GM10248 (cell line): ENCODE measurements at places on chromosomes 11 and 22.

DNA sequence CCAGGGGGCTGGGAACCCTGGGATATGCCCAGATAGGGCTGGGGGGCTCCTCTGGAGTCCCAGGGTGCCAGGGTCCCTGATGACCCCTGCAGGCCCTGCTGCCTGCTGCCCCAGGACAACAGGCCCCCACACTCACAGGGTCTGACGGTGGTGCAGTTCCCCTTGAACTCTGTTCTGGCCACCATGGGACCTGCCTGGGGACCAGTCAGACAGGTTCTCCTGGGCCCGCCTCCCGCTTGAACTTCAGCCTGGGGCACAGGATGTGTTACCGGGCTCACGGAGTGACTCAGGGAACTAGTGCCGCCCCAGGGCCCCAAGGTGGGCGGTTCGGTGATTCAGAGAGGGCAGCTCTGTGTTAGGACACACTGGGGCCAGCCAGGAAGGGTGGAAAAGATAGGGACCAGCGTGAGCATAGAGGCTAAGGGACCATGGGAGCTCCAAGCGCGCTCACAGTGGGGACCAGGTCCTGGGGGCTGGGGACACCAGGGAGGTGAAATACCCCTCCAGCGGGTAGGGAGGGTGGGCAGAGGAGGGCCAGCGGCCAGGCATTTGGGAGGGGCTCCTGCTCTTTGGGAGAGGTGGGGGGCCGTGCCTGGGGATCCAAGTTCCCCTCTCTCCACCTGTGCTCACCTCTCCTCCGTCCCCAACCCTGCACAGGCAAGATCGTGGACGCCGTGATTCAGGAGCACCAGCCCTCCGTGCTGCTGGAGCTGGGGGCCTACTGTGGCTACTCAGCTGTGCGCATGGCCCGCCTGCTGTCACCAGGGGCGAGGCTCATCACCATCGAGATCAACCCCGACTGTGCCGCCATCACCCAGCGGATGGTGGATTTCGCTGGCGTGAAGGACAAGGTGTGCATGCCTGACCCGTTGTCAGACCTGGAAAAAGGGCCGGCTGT is 21.5 kb upstream of the TXNRD2 start:
- DNase-seq: no peak

- no peak for DNase-seq
Measured at GRCh38 chr11:95076981-95077380, 10.3 kb downstream of the SRSF8 start.

GRCh38 chr11:130054966-130055365 is 14.7 kb upstream of the APLP2 start:
- no peak for DNase-seq

- DNase-seq: no peak
Measured at GRCh38 chr11:17098038-17098437, 20.6 kb upstream of the RPS13 start.

DNA sequence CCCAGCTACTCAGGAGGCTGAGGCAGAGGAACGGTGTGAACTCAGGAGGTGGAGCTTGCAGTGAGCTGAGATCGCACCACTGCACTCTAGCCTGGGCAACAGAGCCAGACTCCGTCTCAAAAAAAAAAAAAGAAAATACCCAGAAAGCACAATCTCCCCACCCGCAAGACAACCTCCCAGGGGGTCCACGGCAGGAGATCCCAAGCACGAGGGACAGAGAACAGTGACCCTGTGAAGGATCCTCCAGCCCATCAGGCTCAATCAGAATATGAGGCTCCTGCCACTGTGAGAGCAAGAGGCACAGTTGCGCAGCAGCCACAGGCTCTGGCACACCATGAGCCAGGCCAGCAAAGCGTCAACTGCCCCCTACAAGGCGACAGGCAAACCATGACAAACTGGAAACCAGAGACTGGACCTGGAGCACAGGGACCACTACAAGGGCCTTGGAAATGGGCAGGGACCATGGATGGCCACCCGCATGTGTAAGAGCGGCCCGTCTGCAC is 164.8 kb upstream of the GRK3 start:
- DNase-seq: no peak

DNA sequence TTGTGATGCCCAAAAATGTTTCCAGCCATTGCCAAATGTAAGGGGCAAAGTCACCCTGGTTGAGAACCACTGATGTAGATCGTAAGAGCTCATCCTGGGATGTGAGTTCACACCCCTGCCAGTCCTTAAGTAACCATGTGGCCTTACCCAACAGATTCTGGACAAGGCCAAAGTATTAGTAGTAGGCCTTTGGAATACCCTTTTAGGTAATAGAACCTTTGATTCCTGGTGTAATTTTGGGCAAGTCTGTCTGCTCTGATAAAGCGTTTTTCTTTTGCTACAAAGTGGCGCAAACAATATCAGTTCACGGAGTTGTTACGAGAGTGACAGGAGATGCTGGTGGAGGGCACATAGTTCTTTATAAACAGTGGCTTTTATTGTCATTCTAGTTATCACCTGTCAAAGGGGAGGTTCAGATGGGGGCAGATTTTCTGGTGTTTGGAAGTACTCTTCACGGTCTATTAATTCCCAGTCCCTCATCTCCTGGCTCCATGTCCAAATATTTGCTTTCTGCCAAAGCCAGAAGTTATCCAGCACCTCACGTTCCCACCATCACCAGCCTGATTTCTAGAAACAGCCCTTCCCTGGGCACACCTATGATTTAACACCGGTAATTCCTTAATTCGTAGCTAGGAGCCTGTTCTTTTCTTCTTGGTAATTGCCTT is 73.8 kb upstream of the CRYBB3 start:
- no peak for DNase-seq

DNA sequence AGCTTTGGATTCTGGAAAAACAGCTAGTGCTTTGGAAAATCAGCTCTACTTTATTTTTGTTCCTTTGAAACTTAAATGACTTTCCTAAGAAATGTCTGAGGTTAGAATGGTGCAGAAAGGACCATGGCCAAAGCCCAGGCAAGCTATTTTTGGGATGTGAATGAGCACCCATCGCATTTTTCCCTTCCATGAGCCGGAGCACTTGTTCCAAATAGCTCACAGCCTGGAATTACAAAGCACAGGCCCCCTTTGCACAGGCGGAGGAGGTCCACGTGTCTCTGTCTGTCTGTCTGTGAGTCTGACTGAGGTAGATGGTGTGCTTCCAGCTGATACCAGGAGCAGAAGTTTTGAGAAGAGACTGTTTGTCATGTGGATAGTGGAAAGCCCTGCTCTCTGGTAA is 50.7 kb downstream of the MICAL2 start:
- DNase-seq: no peak

DNA sequence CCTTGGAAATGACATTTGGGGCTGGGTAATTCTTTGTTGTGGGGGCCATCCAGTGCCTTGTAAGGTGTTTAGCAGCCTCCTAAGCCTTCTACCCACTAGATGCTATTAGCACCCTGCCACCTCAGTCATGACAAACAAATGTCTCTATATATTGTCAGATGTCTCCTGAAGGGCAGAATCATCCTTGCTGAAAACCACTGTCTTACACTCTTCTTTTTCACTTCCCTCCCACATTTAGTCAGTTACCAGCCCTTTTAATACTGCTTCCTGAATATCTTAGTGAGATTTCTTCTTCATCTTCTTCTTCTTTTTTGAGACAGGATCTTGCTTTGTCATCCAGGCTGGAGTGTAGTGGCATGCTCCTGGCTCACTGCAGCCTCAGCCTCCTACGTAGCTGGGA is 33.1 kb downstream of the TNRC6B start:
- peak; percentile 62 for DNase-seq

DNA sequence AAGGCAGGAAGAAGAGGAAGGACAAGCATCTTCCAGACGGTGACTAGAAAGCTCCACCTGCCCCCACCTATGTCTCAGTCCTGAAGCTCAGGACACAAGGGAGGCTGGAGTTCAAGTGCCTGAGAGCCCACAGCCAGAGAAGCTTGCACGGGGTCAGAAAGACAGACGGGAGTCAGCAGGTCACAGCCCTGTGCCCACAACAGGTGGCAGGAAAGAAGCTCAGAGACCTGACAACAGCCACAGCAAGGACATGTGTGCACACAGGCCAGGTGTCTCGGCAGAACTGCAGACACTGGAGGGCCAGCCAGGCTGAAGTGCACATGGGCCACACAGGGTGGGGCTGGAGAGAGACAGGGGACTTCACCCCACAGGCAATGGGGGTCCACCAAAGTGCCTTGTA is 37.2 kb upstream of the MOB2 start:
- DNase-seq: no peak

DNA sequence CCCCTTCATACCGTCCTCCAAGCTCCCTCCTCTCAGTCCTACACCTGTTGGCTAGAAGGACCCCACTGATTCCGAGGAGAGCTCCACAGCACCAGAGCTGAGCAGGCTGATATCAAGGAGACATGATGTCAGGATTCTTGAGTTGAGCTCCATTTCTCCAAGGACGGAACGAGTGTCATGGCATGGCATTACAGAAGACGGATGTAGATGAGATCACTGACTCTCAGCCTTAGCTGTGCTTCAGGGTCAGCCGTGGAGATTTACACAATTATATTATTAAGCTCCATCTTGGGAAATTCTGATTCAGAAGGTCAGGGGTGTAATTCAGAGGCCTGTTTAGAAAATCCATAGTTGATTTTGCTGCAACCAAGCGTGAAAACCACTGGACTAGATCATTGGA is 428.9 kb upstream of the B3GAT1 start:
- DNase-seq: no peak

- no peak for DNase-seq
Measured at GRCh38 chr11:28860893-28861292, 752.7 kb downstream of the METTL15 start.

- DNase-seq: peak; percentile 35
Measured at GRCh38 chr11:11344045-11344444, 9.0 kb downstream of the CSNK2A3 start.

DNA sequence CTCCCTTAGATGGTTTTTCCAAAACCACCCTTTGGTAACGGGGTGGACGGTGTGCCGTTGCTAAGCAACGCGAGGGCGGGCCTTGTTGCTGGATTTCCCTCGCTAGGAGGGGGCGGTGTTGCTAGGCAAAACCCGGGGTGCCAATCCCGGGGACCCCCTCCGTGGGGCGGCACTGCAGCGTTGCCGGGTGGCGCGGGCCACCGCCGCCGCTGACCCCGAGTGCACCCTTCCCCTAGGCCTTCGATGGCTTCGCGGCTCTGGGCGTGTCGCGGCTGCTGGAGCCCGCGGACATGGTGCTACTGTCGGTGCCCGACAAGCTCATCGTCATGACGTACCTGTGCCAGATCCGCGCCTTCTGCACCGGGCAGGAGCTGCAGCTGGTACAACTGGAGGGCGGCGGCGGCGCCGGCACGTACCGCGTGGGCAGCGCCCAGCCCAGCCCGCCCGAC is 8.9 kb downstream of the EHBP1L1 start:
- DNase-seq: no peak

GRCh38 chr11:44671234-44671633 is 55.5 kb upstream of the TSPAN18 start:
- no peak for DNase-seq

DNA sequence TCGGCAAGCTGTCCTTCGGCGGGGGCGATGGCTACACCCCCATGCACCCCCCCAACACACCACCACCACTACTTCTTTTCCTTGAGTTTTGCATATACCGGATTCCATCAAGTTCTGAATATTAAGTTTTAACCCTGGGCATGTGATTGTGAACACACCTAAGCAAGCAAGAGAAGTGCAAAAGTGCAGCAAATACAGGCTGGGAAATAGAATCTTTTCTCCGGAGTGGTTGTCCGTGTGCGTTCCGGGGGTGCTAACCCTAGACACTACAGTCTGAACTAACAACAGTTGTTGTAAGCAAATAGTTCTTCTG is 574 bp downstream of the PRSS23 start:
- no peak for DNase-seq

DNA sequence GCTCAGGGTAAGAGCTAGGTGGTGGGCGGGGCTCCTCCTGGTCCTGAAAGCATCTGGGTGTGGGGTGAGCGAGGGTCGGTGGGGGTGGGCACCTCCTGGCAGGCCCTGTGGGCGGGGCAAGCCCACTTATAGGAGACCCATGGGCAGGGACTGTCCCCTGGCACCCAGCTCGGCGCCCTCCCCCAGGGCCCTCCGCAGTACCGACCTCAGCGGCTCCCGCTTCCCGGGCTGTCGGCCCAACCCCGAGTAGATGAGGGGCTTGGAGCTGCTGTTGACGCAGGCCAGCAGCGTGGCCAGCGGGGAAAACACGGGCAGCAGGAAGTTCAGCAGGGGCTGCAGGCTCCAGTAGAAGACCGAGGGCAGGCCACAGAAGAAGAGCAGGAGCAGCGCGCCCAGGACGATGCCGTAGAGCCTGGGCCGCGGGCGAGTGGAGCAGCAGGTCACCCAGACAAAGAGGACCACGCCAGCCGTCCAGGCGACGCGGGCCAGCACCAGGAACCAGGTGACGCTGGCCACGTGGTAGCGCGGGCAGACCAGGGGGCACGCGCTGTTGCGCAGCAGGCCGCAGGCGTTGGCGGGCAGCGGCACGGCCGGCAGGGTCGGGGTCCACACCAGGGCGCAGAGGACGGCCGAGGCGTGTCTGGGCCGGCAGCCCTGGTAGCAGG is 663 bp downstream of the MRGPRG start:
- DNase-seq: no peak

GRCh38 chr22:20857247-20857643 is 1.4 kb downstream of the PI4KA start:
- no peak for DNase-seq

GRCh38 chr11:100340466-100341319 is 346.4 kb upstream of the ARHGAP42 start:
- no peak for DNase-seq

- DNase-seq: peak; percentile 68
Measured at GRCh38 chr11:48107188-48107704, 109.4 kb upstream of the OR4B1 start.

DNA sequence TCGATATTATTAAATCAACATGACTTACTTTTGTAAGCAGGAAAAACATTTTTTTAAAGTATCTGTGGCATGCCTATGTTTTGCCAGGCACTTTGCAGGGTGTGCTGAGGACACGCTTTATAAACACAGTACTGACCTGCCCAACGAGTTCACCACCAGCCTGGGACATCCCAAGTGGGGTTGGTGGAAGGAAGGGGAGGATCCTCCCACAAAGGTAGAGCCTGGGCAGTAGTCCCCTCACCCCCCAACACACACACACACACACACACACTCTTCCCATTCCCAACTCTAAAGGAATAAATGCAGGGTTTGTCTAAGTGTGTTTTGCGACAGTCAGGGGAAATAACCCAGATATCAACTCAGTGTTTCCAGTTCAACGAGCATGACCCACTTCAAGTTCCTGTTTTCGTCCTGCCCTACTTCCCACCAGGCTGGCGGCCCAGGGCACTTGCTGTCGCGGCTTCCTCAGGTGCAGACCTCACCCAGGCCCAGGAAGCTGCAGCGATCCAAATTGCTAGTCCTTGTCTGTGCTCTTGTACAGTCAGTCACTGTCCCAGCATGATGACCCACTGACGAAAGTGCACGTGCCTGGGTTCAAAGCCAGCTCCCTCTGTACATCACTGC is 3.1 kb downstream of the CERK start:
- peak; percentile 72 for DNase-seq

GRCh38 chr11:45930951-45931570 is 8.6 kb downstream of the LARGE2 start:
- DNase-seq: no peak
